ENCODE measurements at places on chromosomes 3 and 15. TPM values are rescaled to one million over a fixed set of nuclear protein-coding genes. Genes with fewer than 3 reads are reported as not detected.

The EPB42 gene
- total RNA-seq, result not detected

The POPDC2 gene
- total RNA-seq, result under 0.01 TPM

The DUOXA2 gene
- not detected for total RNA-seq

The IL1RAP gene
- total RNA-seq, result 9.6 TPM

The OSTN gene
- total RNA-seq, result not detected

The PLA1A gene
- total RNA-seq, result 0.16 TPM

The TUSC7 gene
- total RNA-seq, result not detected

The C3orf18 gene
- total RNA-seq, result 13.7 TPM

The GSK3B gene
- total RNA-seq, result 30.8 TPM

The ROBO1 gene
- total RNA-seq, result 63.5 TPM

The CLCN2 gene
- total RNA-seq, result 4.1 TPM

The NPAP1 gene
- not detected for total RNA-seq

The SNTN gene
- not detected for total RNA-seq

The CFAP100 gene
- not detected for total RNA-seq

The C2CD4A gene
- 0.25 TPM for total RNA-seq

The CYP8B1 gene
- not detected for total RNA-seq

The SRGAP3 gene
- total RNA-seq, result 0.33 TPM

The TADA3 gene
- 108 TPM for total RNA-seq

The PLXNA1 gene
- 60.1 TPM for total RNA-seq

The GNAT1 gene
- not detected for total RNA-seq

The SEMA5B gene
- total RNA-seq, result not detected

The DNAH1 gene
- 0.16 TPM for total RNA-seq

The DPPA4 gene
- not detected for total RNA-seq

The DLEC1 gene
- not detected for total RNA-seq

The PTH1R gene
- 16.1 TPM for total RNA-seq

The EEF1AKMT4 gene
- total RNA-seq, result 6.2 TPM

The DRD3 gene
- total RNA-seq, result not detected

The NLGN1 gene
- 3.5 TPM for total RNA-seq

The CCR9 gene
- total RNA-seq, result not detected

The SPESP1 gene
- total RNA-seq, result 1.3 TPM

The GP9 gene
- total RNA-seq, result not detected

The SLC28A2 gene
- total RNA-seq, result not detected

The IL17RB gene
- total RNA-seq, result 0.49 TPM

The P2RY12 gene
- total RNA-seq, result not detected

The ANKUB1 gene
- not detected for total RNA-seq

The ADAMTSL3 gene
- 0.49 TPM for total RNA-seq

The CHCHD6 gene
- 11.7 TPM for total RNA-seq

The USP3 gene
- 39.9 TPM for total RNA-seq

All from mesangial cell (primary cell).